ENCODE measurements at places on chromosomes 6 and 20.

DNA sequence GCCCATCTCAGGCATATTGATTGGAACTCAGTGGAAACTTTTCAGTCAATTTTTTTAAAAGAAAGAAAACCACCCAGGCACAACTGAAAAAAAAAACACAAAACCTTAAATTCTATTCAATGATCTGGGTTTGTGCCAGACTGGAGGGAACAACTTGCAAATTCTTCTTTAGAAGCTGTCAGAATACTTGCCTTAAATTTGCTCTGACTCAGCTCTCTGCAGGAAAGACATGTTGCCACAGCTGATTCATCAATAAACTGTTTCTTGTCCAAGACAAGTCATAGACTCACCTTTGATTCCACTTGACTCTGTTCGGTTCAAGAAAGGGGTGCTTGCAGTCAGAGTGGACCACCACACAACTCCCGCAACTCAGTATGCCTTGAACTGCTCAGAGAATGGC lies 117.8 kb upstream of the F13A1 start:
- no peak for DNase-seq

GRCh38 chr6:109791301-109791700 lies 100.2 kb downstream of the FIG4 start:
- DNase-seq = no peak

DNA sequence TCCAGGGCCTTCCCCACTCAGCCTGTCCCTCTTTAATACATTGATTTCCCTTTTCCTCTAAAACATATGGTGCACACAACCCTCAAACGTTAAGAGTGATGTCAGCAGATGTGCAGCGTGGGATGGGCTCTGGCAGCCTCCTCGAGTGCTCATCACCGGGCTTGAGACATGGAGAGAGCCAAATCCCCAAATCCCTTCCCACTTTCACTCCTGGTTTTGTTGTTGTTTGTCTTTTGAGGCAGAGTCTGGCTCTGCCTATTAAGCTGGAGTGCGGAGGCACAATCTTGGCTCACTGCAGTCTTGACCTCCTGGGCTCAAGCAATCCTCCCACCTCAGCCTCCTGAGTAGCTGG lies 5.8 kb upstream of the PLTP start:
- DNase-seq = no peak

DNA sequence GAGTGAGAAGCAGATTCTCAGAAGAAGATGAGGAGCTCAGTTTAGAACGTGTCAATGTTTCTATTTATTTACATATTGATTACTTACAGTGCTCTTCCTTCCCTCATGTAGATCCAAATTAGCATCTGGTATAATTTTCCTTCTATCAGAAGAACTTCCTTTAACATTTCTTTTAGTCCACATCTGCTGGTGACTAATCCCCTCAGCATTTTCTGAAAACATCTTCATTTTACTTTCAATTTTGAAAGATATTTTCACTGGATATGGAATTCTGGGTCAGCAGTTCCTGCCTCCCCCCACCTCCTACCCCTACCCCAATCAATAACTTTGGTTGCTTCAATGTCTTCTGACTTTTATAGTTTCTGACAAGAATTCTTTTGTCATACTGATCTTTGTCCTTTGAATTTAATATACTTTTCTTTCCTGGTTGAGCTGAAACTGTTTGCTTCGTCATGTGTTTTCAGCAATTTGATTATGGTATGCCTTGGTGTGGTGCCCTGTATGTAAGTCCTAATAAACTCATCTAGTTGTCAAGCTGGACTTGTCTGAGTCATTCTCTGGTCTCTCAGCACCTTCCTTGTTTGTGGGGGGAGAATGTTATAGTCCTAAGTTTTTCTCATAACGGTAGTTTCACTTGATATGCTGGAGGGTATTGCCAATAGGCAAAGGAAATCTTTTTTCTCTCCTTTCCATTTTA lies 57.0 kb downstream of the SMPDL3A start:
- no peak for DNase-seq

GRCh38 chr20:62560162-62560561 lies 82.1 kb upstream of the SLCO4A1 start:
- DNase-seq = no peak

- no peak for DNase-seq
Observed at GRCh38 chr6:143357561-143358255, 92.8 kb downstream of the ADAT2 start.

DNA sequence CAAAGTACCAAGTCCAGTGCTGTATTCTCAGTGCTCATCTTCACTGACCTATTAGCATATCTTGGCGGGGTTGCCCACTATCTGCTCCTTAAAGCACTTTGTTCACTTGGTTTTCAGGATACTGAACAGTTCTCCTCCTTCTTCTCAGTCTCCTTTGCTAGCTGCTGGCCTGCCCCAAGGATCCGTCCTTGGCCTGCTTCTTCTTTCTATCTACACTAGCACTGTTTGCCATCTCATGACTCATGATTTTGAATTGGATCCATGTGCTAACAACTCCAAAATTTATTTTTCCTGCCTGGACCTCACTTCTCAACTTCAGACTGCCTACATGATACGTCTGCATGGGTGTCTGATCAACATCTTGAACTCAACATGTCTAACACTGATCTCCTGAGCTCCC lies 15.5 kb downstream of the TPD52L1 start:
- DNase-seq = no peak

DNA sequence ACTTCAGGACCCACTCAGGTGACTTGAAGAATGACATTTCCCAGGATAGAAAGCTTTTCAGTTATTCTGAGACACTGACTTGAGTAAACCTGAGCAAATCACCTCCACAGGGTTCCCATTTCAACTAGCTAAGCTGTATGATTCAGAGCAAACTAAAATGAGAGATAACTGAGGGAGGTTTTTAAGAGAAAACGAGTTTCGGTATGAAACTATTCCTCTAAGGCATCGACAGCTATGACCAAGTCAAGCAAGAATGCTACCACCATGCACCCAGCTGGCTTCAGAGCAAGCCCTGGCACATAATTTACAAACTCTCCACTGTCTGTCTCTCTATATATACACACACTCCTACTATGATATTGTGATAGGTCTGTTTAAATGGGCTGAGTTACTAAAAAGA lies 75.4 kb downstream of the PERP start:
- DNase-seq = no peak

DNA sequence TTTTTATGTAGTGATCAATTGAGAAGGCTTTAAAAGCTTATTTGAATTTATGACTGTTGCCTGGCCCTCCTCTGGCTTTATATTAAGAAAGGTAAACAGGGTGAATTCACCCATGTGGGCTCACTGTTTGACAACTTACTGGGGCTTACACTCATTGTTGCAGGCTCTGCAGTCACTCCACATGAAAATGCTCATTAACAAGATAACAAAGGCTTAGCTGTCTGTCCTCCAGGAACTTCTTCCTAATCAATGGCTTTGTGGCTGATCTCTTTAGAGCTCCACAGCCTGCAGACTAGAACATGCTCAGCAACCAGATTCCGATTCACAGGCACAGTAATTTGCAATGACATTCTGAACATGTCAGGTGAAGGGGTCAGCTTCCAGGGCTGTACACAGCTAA lies 323.2 kb upstream of the MAN1A1 start:
- DNase-seq = no peak

GRCh38 chr6:119673741-119674140 lies 324.2 kb upstream of the MAN1A1 start:
- no peak for DNase-seq

DNA sequence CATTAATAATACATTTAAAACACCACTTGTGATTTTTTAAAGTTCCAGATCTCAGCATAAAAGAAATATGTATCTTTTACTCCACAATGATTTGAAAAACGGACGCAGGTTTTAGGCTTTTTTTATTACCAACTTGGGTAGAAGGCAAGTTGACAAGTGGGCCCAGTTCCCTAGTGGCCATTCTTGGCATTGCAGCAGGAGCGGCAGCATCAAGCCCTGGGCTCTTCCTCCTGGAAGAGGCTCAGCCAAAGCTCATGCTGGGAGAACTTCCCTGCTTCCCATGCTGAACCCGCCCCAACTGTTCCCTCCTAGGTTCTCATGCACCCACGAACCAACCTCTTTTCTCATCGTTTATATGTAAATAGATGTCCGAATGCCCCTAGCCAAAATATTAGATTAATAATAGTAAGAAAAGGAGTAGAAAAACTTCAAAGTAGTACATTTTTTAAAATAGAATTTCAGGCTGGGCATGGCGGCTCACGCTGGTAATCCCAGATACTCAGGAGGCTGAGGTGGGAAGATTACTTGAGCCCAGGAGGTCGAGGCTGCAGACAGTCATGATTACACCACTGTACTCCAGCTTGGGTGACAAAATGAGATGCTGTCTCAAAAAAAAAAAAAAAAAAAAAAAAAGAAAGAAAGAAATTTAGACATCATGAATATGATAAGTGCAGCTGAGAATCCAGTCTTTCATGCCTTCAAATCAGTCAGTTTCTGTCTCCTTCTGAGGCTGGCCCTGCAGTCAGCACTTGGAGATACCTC lies 18.2 kb upstream of the MYB start:
- DNase-seq = no peak

DNA sequence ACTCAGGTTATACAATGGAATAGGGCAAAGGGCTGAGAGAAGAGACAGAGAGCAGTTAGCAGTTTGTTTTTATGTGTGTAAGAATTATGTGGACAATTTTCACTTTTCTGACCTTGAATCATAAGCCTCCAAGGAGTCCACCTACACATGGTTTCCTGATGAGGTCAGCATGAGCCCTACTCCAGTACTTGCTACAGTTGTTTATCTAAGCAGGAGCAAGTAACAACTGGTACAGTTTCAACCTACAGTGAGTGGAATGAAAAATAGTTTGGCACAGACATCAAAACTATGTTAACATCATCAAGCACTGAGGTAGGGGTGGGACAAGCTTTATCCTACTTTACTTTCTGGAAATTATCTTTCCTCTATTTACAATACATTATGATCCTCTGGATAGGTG lies 426.7 kb upstream of the ID4 start:
- no peak for DNase-seq

GRCh38 chr20:62370807-62371587 lies 3.9 kb upstream of the LAMA5 start:
- no peak for DNase-seq

GRCh38 chr20:35602851-35603495 lies 12.7 kb upstream of the SPAG4 start:
- no peak for DNase-seq

GRCh38 chr6:31575335-31575901 lies at the start of gene TNF:
TSS of gene TNF (plus strand) at chr6:31575565. CDS start at chr6:31575742, 177 bp downstream.
- DNase-seq = no peak

DNA sequence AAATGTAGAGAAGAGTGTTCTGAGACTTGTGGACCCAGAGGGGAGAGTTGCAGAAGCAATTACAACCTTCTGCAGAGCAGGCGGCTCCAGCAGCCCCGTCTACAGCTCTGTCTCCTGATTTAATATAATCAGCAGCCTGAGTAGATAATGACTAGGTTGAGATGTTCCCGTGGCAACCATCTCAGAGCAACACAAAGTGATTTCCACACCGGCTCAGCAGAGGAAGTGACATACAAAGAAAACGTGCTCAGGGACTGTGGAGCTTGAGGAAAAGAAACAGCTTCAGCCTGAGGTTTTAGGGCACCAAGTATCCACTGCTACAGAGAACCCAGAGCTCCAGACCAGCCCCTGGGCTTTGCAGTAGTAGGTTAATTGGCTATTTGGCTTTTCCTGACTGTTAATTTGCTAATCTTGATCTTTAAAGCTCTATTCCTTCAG lies 136.4 kb downstream of the MTFR2 start:
- DNase-seq = no peak

- no peak for DNase-seq
Observed at GRCh38 chr6:5463690-5464089, 202.4 kb downstream of the FARS2 start.

- DNase-seq = no peak
Observed at GRCh38 chr6:140437619-140438345, 1063.3 kb upstream of the CITED2 start.

DNA sequence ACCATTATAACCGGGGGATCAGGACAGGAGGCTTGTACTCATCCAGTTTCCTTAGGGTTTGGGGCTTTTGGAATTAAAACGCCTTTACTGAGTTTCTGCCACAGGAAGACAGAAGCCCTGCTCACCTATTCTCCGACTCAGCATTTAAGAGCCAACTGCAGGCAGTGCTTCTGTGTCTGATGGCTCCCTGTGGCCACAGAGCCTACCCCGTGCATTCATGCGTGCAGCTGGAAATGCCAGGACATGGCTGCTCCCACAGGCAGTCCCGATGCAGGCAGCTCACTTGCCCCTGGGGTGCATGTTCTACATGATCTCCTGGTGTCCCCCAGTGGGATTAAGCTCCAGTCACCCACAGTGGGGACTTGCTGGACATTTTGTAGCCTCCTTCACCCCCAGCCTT lies 22.2 kb downstream of the ZNF831 start:
- no peak for DNase-seq

- DNase-seq = no peak
Observed at GRCh38 chr6:140245296-140246040, 871.0 kb upstream of the CITED2 start.

DNA sequence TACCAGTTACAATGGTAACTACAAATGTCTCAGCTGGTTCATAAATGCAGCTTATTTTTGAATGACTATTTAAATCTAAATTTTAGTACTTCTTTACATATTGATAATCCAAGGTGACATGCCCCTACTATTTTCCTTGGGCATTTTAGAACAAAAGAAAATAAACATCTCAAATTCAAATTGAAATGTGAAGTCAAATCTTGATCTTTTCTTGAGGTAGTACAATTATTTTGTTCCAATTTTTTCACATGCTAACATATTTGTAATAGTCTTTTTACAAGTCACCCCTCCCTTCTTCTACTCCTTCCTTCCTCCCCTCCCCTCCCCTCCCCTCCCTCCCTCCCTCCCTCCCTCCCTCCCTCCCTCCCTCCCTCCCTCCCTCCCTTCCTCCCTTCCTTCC lies 370.1 kb upstream of the MMS22L start:
- no peak for DNase-seq

- DNase-seq = no peak
Observed at GRCh38 chr6:133241086-133241900, at the start of gene EYA4. TSS of gene EYA4 (plus strand) at chr6:133241357. CDS start at chr6:133274781, 33,424 bp downstream.

DNA sequence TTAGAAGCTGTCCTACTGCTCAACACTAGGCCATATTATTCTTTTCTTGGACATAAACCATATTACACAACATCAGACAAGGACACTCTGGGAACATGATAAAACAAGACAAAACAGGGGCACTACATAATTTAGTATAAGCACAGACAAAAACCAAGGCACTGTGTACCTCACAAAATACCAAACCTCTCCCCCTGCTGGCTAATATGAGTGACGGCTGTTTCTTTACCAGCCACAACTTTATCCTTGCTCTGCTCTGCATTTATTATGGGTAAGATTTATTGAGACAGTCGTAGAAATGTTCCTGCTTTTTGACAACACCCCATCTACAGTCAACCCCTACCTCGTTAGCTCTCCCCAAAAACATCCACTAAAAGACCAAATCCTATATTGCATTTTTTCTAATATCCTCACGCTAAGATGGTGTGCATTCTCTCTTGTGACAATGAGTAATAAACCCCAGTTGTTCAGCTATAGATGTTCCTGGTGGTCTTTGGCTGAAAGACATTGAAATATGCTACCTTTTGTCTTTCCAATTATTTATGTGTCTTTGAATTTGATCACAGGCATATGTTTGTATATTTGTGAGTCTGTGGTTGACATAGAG lies 23.8 kb upstream of the POLR1H start:
- DNase-seq = no peak

GRCh38 chr6:119368921-119369320 lies 19.4 kb upstream of the MAN1A1 start:
- DNase-seq = no peak
